HepG2 (cell line): ENCODE measurements at places on chromosomes 7 and 10. TPM values are rescaled to one million over a fixed set of nuclear protein-coding genes. Genes with fewer than 3 reads are reported as not detected.

DNA sequence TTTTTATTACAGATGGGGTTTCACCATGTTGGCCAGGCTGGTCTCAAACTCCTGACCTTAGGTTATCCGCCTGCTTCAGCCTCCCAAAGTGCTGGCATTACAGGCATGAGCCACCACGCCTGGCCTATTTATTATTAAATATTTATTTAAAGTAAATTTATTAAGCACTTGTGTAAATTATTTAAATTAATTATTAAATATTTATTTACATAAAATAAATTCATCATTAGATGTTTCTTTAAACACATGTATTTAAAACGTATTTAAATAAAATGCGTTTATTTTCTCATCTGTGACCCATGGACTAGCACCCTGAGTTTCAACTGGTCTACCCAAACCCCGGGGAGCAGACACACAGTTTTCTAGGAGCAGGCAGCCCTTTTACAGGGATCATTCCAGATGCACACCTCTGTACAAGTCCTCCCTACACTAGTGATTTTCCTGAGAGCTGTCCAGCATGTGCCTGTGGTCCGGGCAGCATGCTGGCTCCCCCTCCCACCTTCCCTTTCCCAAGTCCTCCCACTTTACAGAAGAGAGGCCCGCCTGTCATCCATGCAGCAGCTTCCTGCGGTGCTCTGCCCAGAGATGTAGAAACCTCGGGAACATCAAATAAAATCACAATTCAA is 89.2 kb upstream of the ATP6V0A4 start:
- no peak overlapping the region for H3K27ac ChIP-seq
- DNase-seq: no peak
- peaks cover 61% of the 10 kb centered on the region for H3K4me1 ChIP-seq
- H3K4me3 ChIP-seq: no peak overlapping the region

GRCh38 chr7:44520574-44520973 is 20.6 kb downstream of the NPC1L1 start:
- H3K4me3 ChIP-seq: no peak overlapping the region
- no peaks in the 10 kb centered on the region for H3K4me1 ChIP-seq
- peaks cover 47% of the 10 kb centered on the region for H3K36me3 ChIP-seq
- no peak for DNase-seq
- no peak overlapping the region for H3K27ac ChIP-seq

GRCh38 chr10:1932692-1933094 is 195.4 kb upstream of the ADARB2 start:
- no peak for DNase-seq
- no peak overlapping the region for H3K4me3 ChIP-seq
- H3K27ac ChIP-seq: no peak overlapping the region
- no peaks in the 10 kb centered on the region for H3K36me3 ChIP-seq
- no peaks in the 10 kb centered on the region for H3K27me3 ChIP-seq

- peaks cover 7% of the 10 kb centered on the region; the same call in 1 of the 2 replicates for H3K4me1 ChIP-seq
- H3K27me3 ChIP-seq: no peaks in the 10 kb centered on the region
- H3K36me3 ChIP-seq: no peaks in the 10 kb centered on the region
- no peak for DNase-seq
- H3K27ac ChIP-seq: no peak overlapping the region
Observed at GRCh38 chr7:134009314-134010110, 117.6 kb upstream of the LRGUK start.

DNA sequence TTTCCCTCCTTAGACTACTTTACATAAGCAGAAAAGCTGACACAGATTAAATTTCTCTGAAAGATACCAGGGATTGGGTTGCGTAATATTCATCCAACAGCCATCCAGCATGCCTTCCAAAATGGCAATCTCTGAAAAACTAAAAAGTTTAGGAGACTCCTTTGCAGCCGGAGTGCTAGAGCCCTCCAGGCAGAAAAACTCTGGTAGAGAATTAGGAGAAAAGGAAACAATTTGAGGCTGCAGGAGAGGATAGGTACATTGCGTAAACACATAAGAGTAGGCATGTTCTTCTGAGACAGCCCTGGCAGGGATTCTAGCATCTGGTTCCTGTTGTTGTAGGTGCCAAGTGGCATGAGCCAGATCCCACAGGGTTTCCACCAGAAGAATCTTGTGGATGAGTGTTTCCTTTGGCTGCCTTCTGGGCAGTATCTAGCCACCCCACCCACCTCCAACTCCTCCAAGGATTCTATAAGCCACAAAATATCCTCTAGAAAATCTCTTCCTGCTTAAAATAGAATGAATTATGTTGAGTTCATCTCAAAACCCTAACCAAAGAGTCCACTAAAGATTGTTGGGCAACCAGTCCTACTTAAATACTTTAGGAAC is 402.4 kb downstream of the HGF start:
- H3K27ac ChIP-seq: no peak overlapping the region
- H3K27me3 ChIP-seq: no peaks in the 10 kb centered on the region
- no peaks in the 10 kb centered on the region for H3K4me1 ChIP-seq

The SCART1 gene
- 1.1 and 1.4 TPM in 2 replicates for polyA plus RNA-seq

DNA sequence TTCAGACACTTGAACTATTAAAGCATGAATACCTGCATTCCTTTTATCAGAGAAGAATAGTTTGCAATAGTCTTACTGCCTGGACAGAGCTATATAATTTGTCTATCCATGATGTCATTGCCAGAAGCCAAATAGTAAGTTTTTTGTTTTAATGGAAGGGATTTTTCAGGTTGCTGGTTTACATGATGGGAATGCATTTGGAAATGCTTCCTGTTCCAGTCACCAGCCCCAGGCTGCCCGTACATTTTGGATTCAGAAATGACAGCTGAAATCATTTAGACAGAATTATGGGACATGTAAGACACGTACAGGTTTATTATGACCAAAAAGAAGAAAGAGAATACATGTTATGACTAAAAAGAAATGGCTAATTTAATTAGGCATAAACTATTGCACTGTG is 293.1 kb downstream of the CDK14 start:
- H3K27me3 ChIP-seq: no peaks in the 10 kb centered on the region
- H3K36me3 ChIP-seq: no peaks in the 10 kb centered on the region
- no peak overlapping the region for H3K27ac ChIP-seq
- H3K4me1 ChIP-seq: no peaks in the 10 kb centered on the region

- H3K4me3 ChIP-seq: no peak overlapping the region
- H3K27ac ChIP-seq: no peak overlapping the region
- peaks cover 22% of the 10 kb centered on the region; the same call in 2 of the 3 replicates for H3K27me3 ChIP-seq
- peaks cover 12% of the 10 kb centered on the region for H3K4me1 ChIP-seq
- DNase-seq: peak; percentile 3
- H3K36me3 ChIP-seq: no peaks in the 10 kb centered on the region
Observed at GRCh38 chr10:43055217-43055616, 21.7 kb upstream of the RET start.
